Stimulated activated CD4-positive, alpha-beta T cell treated with anti-CD3 and anti-CD28 coated beads, TNF-alpha, amount 100 ng/mL, for 4 hours (primary cell): ENCODE measurements at places on chromosomes 4 and X.
A peak's percentile ranks its signal among the peaks of the same experiment; 100 is the strongest.

- no peak for DNase-seq
Measured at GRCh38 chr4:24589448-24589847, 5.1 kb upstream of the DHX15 start.

GRCh38 chr4:124321364-124321763 lies 391.2 kb downstream of the ANKRD50 start:
- no peak for DNase-seq

DNA sequence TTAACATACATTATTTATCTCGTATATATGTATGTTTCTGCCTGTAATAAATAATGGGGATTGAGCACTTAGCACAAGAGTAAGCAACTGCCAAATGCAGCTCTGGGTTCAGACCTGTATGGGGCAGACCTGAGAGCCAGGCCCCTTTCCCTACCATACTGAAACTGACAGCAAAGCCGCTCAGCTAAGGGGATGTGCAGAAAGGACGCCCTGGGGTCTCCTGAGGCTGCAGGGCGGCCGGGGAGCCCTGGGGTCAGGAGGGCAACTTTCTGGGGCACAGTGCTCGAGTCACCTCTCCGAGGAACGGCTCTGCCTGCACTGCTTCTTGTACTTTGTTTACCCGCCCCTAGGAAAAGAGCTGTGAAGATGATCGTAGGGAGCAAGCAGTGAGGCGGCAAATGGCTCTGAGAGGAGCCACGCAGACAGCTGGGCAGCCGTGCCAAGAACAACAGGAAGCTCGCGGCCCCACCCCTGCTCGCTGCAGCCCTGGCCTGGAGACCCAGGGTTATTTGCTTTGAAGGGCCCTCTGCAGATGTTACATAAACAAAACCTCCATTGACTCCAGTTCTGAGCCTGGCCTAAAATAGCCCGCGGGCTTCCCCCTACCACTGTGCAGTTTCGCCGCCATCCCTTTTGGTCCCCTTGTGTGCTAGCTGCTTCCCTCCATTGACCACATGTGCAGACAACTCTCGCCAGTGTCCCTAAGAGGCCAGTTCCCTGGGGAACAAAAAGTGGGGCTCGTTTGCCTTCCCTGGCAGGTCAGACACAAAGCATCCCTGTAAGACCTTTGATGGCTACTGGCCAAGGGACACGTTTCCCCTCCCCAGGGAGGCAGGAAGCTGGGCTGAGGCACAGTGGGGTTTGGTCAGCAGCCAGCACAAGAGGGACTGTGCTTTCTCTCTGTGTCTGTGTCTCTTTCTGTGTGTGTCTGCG lies 111.3 kb upstream of the LNX1 start:
- DNase-seq = no peak

- DNase-seq = no peak
Measured at GRCh38 chrX:15877380-15877779, 22.8 kb upstream of the AP1S2 start.

GRCh38 chrX:100871594-100872560 lies 2.3 kb downstream of the NOX1 start:
- no peak for DNase-seq

GRCh38 chr4:156623376-156623775 lies 348.2 kb downstream of the PDGFC start:
- DNase-seq = no peak

DNA sequence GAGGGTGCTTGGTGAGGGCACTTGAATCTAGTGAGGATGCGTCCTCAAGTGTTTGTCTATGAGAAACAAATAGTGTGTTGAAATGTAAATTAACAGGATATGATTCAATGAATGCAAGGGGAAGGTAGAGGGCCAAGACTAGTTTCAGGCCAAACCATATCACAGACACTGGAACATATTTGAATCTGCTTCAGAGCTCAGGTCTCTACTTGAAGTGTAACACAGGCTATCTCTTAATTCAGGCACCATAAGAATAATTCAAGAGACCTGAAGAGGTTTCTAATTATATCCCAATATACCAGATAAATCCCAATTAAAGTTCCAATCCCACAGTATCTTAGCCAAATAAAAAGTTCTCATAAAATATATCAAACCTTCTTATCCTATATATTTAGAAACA lies 146.5 kb upstream of the INTU start:
- DNase-seq = no peak

GRCh38 chr4:143531380-143531779 lies 17.9 kb downstream of the SMARCA5 start:
- DNase-seq = no peak

DNA sequence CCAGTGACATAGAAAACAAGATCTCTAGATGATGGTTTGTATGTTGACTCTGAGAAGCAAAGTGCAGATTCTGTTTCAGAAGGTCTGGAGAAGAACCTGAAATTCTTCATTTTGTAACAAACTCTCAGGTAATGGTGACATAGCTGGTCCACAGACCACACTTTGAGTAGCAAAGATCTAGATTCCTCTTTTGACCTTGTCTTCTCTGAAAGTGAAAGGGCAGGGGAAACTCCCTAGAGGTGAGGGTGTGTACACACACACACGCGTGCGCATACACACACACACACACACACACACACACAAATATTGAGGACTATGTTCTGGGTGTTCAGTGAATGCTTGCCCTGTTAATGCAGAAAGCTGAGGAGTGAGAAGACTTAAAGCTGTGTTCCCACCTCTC lies 110.1 kb downstream of the NHSL2 start:
- DNase-seq = no peak

GRCh38 chr4:6337331-6337935 lies 67.8 kb downstream of the WFS1 start:
- no peak for DNase-seq

DNA sequence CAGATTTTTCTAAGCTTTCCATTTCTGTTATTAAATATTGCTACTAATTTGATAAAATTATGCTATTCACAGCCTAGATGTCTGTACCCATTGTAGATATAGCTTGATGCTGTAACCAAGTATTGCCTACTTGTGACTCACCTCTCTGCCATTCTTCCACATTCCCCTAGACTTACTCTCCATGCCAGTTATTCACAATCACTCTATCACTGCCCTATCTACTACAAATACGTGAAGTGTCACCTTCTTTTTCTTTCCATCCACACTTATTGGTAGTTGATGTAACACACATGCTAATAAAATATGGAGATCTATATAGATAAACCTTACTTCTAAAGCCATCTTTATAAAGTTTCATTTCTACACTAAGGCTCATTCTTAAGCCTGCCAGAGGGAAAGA lies 179.4 kb upstream of the PACRGL start:
- no peak for DNase-seq

- DNase-seq = no peak
Measured at GRCh38 chr4:88130544-88131305, 27.7 kb downstream of the ABCG2 start.

DNA sequence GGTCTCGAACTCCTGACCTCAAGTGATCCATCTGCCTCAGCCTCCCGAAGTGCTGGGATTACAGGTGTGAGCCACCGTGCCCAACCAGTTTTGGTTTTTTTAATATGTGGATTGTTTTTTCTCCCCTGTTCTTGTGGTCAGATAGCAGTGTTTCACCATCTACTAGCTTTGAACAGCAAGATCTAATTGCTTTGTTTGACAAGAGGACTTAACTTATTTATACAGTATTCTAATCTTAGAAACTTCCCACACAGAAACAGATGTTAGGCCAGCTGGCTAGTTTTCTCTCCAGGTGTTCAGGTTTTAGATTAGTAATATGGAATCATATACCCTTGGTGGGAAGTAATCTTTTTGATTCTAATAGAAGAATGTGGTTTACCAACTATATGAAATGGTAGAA lies 12.9 kb downstream of the ING2 start:
- DNase-seq = no peak

- no peak for DNase-seq
Measured at GRCh38 chrX:151563449-151563848, at the start of gene PASD1. PASD1 (plus strand) TSS chrX:151563675; CDS start chrX:151601554, 37,879 bp downstream.

- DNase-seq = no peak
Measured at GRCh38 chr4:12126474-12126873, 697.8 kb upstream of the HS3ST1 start.

DNA sequence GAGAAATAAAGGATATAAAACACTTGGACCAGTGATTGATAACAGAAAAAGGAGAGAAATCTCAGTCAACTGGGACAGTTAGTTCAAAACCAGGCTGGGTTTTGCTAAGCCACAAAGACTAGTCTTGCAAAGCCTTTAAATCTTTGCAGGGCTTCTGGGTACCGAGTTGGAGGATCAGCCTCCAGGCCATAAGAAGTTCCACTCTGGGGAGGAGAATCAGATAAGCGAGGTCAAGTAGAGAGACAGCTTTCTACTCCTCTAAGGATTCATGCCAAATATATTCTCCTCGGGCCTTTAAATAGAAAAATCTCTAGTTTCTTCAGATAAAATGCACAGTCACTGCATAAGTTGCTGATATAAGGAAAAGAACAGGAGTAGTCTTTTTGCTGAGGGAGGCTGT lies 92.7 kb downstream of the MFAP3L start:
- no peak for DNase-seq

GRCh38 chr4:126895988-126896570 lies 736.7 kb upstream of the INTU start:
- DNase-seq = no peak

DNA sequence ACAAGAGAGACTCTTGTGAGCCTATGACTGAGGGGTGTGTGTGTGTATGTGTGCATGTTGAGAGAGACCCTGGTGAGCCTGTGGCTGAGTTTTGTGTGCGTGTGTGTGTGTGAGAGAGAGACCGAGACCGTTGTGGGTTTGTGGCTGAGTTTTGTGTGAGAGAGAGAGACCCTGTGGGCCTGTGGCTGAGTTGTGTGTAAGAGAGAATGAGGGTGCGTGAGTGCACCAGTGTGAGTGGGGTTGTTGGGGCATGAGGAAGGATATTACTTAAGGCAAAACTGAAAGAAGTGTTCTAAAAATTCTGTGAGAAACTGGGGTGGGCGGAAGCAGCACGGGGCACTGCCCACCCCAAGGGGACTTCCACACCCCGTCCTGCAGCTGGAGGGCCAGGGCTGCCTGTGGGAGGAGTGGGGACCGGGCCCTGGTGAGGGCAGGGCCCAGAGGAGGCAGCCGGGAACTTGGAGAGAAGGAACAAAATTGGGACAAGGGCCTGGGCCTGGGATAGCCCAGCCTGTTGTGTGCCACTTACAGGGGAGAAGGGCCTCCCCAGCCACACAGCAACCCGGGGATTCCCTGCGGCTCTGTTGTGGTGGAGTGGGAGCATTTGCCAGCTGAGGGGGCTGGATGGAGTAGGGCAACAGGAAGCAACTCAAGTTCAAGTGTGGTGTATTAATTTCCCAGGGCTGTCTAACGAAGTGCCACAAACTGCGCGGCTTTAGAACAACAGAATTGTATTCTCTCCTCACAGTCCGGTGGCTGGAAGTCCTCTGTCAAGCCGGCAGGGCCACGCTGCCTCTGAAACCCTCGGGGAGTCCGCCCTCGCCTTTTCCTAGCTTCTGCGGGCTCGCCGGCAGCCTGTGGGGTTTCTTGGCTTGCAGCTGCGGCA lies 22.1 kb downstream of the TMEM131L start:
- peak; percentile 67 for DNase-seq

DNA sequence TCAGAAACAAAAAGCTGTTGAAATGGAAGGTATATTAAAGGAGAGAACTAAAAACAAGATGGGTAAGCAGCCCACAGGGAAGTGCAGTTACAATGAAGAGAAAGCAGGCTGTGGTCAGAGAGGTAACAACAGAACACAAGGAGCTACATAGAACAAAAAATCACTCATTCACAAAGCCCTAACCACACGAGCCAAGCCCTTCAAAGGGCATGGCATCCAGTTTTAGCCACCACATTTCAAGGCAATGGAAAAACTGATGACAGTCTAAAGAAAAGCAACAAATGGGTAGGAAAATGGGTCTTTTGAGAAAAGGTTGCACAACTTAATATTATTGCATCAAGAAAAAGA lies 37.5 kb downstream of the KDR start:
- no peak for DNase-seq

- DNase-seq = no peak
Measured at GRCh38 chr4:85672116-85672515, 197.2 kb downstream of the ARHGAP24 start.

- no peak for DNase-seq
Measured at GRCh38 chrX:19639056-19639455, 123.7 kb upstream of the MAP3K15 start.

DNA sequence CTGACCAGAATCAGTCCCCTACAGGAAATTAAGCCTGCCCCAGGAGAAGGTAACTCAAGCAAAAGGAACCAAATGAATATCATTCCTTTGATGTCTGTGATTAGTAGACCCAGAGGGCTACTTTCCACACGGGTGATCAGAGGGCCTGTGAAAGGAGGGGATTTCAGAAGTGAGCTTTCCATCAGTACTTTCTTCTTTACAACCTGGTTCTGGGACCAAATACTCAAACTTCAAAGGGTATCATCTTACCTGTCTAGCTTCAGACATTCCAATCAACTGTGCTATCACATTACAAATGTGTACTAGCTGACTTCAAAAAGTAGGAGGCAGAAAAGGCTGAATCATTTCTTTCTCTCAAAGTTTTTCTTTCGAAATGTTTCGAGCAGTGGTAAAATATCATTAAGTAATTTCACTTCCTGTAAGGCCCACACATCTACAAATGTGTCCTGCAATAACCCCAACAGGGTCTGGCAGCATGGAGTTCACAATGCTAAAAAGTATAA lies 23.9 kb downstream of the ACSL4 start:
- no peak for DNase-seq

DNA sequence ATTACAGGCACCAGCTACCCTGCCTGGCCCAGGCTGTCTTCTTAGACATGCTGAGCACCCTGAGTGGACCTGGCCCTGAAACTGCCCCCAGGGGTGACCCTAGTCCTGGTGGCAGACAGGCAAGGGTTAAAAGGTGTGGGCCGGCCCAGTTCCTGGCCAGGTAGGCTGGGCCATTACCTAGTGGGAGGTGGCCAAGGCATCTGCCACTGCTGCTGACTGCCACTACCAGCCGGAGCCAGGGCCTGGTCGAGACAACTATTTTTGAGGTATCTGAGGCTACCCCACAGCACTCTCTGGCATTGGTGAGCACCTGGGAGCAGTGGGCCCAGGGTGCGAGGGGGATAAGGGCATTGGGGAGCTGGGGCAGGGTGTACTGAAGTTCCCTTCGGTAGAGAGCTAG lies at the start of gene CCDC120:
CCDC120 (plus strand) TSS at position 206 of the 400 bp plus-strand sequence. CDS start 3,043 bp downstream, outside the sequence.
- no peak for DNase-seq

GRCh38 chr4:128757712-128758111 lies 51.8 kb upstream of the JADE1 start:
- no peak for DNase-seq

DNA sequence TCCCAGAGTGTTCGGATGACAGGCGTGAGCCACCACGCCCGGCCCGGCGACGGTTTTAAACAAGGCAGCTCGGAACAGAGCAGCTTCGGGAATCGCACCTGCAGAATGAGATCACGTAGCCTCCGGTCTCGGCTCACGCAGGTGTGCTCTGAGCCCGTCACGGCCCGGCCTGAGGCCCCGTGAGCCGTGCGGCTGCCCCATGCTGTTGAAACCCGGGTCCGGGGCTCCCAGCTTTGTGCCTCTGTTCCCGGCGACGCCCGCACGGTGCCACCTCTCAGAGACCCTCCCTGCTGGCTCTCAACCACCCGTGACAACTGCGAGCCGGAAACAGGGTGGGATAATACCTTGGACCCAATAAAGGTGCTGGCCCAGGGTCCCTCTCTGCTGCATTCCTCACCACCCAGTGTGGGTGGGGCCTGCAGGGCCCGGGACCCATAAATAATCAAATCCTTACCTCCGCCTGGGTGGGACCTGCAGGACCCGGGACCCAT lies 13.4 kb upstream of the PLCXD1 start:
- DNase-seq = no peak

GRCh38 chr4:48226199-48226598 lies 43.4 kb downstream of the TEC start:
- DNase-seq = no peak

GRCh38 chr4:7187168-7187535 lies 5.2 kb upstream of the SORCS2 start:
- DNase-seq = no peak
